ENCODE measurements at places on chromosomes 3 and 15. TPM values are rescaled to one million over a fixed set of nuclear protein-coding genes. Genes with fewer than 3 reads are reported as not detected.

DNA sequence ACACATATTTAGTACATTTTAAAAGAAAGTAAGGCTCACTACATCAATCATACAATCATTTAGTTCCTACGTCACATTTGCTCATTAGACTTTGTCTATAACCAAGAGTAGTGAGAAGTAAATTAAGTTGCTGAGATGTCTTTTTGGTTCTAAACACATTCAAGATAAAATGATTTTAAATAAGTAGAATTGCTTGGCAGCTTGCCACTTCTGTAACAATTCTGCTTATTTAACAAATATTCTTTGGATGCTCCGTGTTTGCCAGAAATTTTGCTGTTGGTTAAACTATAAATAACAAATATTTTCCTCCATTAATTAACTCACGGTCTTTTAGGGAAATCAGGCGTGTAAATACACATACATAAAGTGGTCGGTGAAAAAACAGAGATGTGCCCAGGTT is 18.3 kb downstream of the SUCNR1 start:
- DNase-seq = no peak

GRCh38 chr3:133662278-133662651 is 524 bp upstream of the TOPBP1 start:
- DNase-seq = peak; percentile 50

DNA sequence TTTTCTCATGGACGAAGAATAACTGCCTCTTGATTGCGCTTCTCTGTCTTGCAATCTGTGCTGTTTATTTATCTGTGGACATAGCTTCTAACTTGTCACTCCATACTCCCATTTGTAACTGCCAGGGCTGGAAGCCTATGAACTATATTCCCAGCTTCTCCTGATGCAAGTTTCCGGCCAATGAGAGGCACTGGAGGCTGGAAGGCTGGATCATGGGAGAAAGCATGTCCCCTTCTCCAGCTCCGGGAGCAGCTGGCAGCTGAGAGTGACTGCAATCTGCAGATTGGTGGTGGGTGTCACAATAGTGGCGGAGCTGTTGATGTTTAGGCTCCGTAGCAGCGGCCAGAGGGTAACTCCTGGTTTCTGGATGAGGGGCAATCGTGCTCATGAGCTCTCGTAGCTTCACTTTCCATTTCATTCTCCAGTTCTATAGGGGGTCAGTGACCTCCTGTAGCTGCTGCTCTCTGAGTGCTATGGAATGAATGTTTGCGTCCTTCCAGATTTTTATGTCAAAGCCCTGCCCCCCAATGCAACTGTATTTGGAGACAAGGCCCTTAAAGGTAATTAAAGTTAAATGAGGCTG is 35.7 kb upstream of the PCSK6 start:
- no peak for DNase-seq

- no peak for DNase-seq
Observed at GRCh38 chr3:116034794-116035193, 410.5 kb downstream of the LSAMP start.

Gene C3orf33
- total RNA-seq = 1.3 TPM

Gene C3orf22
- not detected for total RNA-seq

Measured in activated CD8-positive, alpha-beta memory T cell treated with anti-CD3 and anti-CD28 coated beads, Interleukin-2, amount 10 ng/mL, durations not matched to agents 7 days and 5 days (primary cell).